NCI-H1105 (cell line): ENCODE measurements at places on chromosomes 1 and 21.

- DNase-seq, result no peak
Measured at GRCh38 chr1:33043267-33044092, 6.8 kb upstream of the AK2 start.

DNA sequence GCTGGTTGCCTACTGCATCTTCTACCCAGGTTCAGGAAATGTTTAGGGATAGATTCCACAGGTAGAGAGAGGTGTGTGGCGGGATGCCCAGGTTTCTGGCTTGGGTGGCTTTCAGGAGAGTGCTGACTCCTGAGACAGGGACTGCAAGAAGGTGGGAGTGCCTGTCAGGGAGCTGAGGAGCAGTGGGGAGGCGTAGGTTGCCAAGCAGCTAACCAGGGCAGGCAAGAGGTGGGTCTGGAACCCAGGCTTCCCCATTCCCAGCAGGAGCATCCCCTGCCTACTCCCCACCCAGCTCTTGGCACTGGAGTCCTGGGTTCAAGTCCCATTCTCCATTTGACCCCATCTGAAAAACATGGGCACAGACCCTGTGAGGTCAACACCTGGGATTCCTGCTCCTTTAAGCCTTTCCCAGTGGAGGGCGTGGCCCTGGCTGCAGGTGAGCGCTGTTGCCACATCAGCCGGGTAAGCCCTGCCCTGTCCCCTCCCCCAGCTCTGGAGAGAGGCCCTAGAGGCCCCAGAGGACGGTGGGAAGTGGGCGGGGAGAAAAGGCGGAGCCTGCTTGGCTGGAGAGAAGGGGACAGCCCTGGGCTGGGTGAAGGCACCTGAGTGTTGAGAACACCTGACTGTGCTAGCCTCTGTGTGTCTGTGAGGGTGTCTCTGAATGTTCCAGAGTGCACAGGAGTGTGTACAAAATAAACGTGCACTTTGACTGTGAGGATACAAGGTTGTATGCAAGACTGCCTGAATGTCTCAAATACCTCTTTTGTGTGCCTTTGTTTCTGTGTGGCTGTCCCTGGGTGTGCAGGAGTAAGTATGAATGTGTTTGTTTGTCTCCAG, 14.0 kb upstream of the SYNC start:
- DNase-seq, result peak; percentile 94

GRCh38 chr1:206467915-206468314, 2.4 kb upstream of the IKBKE start:
- no peak for DNase-seq

GRCh38 chr21:31233711-31234110, 110.3 kb downstream of the TIAM1 start:
- DNase-seq, result no peak

DNA sequence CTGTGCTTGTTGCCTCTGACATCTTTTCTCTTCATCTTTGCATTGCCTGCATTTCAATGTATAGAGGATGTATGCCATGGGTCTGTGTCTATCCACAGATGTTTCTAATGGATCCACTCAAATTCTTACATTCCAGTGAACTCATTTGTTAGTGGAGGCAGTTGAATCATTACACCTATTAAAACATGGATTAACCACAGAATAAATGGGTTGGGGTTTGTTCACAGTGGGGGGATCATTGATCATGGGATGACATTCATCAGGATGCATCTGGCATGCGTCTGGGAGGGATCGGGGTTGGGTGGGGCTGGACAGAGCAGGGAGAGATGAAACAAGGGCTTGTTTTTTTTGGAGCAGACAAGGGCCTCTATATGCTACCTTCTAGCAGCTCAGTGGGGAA, 182.5 kb downstream of the RHOU start:
- no peak for DNase-seq

- DNase-seq, result no peak
Measured at GRCh38 chr1:192506741-192507155, 68.8 kb upstream of the RGS1 start.

DNA sequence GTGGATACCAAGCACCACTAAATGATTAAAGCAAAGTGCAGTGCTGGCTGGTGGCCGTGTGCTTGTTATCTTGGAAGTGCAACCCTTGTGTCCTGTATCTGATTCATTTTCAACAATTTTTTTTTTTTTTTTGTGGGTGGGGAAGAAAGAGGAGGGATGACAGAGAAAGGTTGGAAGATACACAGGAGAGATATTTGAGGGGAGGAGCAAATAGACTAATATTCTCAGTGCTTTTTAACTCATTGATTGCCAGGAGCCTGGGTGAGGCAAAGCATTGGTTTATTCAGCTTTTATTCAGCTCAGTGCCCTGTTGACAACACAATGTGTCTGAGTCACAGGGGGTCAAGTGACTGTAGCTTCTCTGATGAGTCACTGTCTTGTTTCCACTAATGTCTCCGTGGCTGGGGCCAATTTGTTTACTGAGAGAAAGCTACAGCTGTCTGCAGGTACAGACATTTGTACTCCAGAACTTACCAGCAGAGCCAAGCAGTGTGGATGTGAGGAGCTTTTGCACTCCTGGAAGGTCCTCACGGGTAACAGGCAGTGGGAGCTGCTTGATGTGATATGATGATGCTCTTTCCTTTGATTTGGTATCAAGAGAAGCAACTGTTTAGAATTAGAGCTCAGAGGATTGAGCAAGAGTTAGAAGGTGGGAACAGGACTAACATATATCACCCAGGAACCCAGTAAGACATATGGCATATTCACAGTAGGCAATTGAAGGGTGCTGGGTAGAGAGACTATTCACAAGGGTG, 23.6 kb upstream of the DNM3 start:
- DNase-seq, result no peak

DNA sequence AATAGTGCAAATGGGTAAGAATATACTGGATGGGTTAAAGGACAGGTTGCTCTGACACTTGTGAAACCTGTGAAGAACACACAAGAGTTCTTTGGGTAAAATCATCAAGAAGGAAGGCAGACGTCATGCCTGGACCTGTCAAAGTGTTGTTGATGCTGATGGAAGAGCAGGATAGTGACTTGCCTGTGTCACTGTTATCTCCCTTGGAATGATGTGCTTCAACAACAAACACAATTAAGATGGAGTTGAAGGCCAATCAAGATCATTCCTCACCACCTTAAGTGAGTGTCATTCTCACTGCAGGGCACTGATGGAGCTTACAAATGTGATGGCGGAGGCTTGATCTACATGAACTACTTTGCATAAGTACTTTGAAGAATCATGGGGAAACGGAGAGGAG, 73.2 kb downstream of the LRRN2 start:
- DNase-seq, result no peak

DNA sequence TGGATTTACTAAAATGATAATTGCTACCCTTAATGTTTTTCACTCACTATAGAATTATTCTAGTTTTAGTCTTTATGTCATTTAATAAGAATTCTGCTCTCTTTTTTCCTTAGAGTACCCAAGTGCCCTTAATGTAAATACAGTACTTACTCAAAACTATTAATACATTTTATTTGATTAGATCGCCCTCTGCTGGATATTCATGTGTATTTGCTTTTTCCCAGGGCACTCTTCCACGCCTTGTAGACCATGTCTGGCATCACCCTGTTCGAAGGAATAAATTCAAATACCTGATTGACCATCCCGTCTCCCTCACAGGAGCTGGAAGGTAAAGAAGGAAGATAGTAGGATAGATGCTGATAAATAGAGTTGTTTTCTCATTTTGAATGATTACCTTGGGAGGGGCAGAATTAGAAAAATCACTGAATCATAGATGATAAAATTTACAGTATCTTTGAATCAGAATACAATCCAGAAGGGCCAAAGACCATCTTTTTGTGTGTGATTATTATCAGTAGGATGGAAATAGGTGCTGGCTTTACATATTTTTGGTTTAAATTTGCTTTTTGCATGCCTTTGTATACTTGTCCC, 4.1 kb downstream of the AXDND1 start:
- DNase-seq, result peak; percentile 58

GRCh38 chr1:226664413-226665101, 74.5 kb downstream of the ITPKB start:
- no peak for DNase-seq

DNA sequence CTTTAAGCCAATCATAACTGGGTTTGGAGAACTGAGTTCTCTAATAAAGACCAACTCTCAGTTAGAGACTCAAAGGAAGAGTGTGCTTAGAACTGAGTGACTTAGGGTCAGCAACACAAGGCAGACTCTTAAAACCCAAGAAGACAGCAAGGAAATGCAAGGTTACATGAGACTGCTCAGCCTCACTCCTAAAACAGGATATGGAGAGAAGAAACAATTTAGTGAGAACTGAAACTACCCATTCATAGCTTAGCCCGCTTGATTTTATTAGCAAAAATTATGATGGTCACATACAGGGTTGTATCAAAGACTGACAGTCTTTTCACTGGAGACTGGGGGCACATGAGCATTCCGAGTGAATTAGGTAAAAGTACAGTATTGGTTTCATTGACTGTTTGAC, 78.9 kb upstream of the DMRTA2 start:
- DNase-seq, result no peak

DNA sequence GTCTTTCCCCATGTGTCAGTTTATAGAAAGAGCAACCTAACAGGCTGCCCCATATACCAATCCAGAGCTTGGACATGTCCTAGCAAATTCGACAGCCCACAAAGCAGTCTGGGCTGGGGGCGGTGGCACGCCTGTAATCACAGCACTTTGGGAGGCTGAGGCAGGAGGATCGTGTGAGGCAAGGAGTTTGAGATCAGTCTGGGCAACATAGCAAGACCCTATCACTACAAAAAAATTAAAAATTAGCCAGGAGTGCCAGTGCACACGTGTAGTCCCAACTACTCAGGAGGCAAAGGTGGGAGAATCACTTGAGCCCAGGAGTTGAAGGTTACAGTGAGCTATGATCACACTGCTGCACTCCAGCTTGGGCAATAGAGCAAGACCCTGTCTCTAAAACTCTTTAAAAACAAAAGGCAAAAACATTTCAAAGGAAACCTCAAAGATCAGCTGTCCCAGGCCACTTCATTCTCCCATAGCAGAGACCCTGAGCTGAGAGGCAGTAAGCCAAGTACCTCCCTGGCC, 54.4 kb downstream of the SETD4 start:
- no peak for DNase-seq

GRCh38 chr1:21451212-21451611, 11.3 kb downstream of the NBPF3 start:
- no peak for DNase-seq

DNA sequence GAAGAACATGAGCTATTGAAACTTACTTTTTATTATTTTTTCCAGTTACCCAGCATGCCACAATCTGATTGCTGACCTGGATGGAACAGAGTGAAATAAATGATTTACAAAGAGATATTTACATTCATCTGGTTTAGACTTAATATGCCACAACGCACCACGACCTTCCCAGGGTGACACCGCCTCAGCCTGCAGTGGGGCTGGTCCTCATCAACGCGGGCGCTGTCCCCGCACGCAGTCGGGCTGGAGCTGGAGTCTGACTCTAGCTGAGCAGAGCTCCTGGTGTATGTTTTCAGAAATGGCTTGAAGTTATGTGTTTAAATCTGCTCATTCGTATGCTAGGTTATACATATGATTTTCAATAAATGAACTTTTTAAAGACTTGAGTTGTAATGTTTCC, 243.9 kb downstream of the SDCCAG8 start:
- no peak for DNase-seq

- no peak for DNase-seq
Measured at GRCh38 chr1:12416744-12417143, 186.9 kb downstream of the VPS13D start.

DNA sequence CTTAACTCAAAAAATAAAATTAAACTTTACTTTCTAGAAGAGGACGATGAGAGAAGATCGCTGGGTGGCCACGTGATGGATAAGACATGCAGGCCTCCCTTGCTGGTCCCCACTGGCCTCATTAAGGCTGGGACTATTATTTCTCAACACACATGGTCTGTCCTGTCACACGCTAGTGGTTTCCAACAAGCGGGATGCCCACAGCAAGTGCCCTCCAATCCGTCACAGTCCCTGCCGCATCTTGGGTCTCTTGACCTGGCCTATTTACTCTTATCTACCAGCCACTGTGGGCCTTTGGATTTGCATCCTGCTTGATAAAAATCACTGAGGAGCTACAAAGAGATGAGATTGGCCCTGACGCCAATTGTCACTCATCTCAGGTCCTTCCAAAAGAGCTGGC, 30.0 kb downstream of the CAPZB start:
- no peak for DNase-seq

DNA sequence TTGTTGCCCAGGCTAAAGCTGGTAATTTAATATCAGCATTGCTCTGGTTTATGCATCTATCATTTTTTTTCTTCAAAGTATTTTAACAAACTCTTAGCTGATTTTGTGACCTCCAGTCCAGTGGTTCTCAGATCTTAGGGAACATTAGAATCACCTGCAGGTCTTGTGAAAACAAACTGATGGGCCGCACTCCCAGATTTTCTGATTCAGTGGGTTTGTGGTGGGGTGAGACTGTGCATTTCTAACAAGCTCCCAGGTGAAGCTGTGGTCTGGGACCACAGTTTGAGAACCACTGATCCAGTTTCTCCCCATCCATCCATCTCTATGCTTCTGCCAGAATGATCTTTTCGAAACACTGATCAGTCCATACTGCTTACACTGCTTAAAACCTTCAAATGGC, 305.7 kb upstream of the USP24 start:
- DNase-seq, result no peak

DNA sequence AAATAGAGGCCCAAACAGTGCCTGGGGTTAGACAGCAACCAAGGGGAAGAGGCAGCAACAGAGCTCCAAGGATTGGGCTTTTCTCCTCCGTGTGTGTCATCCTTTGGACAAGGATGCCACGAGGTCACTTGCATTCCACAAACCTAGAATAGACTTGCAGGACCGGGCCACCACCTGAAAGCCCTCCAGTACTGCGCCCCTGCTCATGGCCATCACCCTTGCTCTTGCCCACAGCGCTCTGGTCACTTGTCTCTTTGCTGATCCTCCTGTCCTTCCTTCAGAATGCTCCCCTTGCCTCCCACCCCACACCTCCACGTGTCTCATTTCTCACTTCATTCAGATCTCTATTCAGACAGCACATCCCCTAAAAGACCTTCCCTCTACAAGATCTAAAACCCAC, 247.4 kb downstream of the MATN1 start:
- DNase-seq, result no peak

- DNase-seq, result no peak
Measured at GRCh38 chr1:59638231-59638711, 176.5 kb upstream of the HOOK1 start.

DNA sequence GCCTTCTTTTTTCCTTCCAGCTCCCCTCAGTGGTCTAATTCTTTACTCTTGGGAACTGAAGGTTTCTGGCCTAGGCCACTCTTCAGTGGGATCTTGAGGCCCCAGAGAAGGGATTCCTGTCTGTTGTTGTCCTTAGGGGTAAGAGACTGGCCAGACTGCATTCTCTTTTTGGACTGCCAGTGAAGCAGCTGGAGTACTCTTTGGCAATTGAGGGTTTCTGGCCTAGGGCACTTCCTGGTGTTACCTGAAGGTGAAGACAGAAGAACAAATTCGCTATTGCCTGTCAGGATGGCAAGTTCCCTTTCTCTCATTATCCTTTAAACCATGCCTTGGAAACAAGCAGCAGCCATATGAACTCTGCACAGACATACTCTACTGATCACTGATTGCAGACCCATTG, 286.6 kb upstream of the ZP4 start:
- DNase-seq, result no peak
